ENCODE measurements at places on chromosomes 5 and 9.

GRCh38 chr5:39176759-39177630, 42.4 kb downstream of the FYB1 start:
- no peak for DNase-seq

DNA sequence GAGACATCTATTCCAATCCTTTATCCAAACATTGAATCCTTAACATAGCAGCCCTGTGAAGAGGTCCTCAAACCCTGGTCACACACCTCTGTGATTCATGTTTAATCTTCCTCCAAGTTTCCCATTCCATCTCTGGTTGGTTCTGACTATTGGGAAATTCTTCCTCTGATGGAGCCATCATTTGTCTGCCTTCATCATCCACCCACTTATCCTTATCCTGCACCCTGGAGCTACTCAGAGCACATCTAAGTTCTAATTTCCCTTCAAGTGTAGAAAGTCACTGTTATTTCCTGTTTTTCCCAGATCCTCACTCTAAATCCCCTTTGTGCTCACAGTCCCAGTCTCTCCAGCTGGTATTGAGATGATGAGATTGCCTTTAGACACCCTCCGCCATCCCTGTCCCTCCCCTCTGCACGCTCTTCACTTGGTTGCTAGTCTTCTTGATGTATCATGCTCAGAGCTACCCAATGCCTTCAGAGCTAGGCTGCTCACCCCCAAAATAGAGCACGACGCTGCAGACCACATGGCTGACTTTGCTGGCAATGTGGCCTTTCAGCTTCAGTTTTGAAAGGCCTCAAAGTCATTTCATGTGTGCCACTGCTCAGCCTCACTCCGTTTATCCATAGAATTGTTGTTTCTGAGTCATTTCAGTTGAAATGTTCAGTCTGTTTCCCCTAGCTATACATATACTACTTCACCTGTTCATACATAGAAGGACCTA, 154.3 kb downstream of the PALM2AKAP2 start:
- no peak for DNase-seq

GRCh38 chr5:56669534-56670483, 145.5 kb upstream of the MAP3K1 start:
- peak; percentile 40 for DNase-seq

DNA sequence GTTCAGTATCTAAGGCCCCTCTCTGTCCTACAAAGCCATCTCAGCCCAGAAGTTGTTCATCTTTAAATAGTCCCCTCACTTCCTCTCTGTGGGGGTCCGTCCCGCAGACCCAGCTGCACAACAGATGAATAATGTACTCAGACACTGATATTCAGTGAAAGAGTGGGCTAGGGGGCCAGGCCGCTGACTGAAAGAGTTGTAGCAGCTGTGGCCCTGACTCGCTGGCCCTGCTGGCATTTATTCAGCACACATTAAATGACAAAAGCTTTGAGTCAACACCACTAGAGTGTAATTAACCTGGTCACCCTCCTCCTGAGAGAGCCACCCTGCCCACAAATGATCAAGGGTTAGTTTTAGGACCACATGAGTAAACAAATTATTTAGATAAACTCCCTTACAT, 76.3 kb downstream of the MED10 start:
- no peak for DNase-seq

DNA sequence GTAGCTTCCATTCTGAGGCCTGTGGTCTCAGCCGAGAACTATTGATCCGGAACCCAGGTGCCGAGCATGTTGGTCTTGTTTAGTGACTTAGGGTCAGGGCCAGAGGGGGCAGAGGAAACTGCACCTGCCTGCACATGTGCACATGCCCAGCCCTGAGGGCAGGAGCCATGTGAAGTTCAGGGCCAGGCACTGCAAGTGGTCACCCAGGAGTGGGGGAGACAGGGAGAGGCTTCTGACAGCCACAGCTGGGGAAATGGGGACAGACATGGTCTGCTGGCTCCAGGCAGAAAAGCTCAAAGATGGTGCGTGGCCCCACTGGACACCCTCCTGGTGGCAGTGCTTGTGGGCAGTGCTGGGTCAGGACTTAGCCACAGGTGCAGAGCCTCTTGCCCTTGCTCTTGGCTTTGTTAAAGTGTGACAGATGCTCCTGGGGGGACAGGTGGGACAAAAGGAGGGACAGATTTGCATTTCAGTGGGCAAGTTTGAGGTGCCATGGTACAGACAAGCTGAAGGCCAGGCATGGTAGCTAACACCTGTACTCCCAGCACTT, 134.4 kb downstream of the CACNA1B start:
- DNase-seq: no peak

DNA sequence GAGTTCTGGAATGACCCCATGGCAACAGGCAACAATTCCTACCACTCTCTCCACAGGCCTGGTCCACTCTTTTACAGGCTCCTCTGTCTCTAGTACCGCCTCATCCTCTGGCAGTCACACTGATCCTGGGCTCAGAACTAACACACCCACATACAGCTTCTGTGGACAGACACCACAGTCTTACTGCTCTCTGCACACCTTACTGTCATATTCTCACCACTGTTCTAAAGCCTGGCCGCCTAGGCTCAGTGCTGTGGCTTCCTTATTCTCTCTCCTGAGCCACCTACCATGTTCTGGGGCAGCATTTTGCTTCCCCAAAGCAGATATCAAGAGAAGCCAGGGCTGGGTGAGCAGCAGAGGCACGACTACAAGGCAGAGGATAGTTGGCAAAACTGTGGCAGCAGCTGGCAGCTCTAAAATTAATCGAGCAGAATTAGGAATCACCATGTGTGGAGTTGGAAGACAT, 14.8 kb downstream of the REEP5 start:
- no peak for DNase-seq

GRCh38 chr9:117425566-117425965, 10.7 kb upstream of the ASTN2 start:
- DNase-seq: no peak

GRCh38 chr9:133915534-133916158, 76.5 kb downstream of the VAV2 start:
- DNase-seq: no peak

GRCh38 chr9:14030375-14031059, 283.4 kb downstream of the NFIB start:
- peak; percentile 72 for DNase-seq

- DNase-seq: no peak
These were observed 79.6 kb upstream of the SLC25A51 start for GRCh38 chr9:37983381-37984067.

GRCh38 chr9:123036893-123037545, 3.6 kb downstream of the GPR21 start:
- DNase-seq: no peak

DNA sequence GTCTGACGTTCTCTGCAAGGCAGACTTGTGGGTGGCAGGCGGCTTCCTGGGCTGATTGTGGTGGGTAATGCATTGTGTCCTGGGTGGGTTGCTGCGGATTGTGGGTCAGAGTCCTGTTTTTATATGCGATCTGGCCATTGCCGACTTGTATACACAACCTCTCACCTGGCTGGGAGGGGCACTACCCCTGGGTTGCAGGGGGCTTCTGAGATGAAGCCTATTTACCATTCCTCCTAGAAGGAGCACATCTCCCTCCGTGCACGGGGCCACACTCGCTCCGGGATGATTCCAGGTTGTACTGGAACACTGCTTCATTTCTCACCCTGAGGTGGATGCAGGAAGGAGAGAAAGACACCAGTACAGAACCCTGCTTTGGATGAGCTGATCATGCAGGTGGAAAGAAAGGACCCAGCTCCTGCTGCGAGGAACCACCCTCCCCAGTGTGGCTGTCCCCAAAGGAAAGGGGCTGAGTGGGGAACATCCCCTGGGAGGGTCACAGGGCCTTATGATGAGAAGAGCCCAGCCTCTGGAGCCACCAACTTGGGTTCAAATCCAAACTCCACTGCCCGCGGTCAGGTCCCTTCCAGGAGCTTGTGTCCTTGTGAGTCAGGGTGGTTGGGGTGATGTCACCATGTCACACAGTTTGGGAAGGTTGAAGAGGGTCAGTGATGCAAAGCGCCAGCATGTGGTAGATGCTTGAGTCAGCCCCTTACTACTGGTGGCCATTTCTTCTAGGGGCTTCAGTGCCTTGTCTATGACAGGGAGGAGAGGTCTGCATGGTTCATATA, 151.8 kb upstream of the COL5A1 start:
- no peak for DNase-seq

DNA sequence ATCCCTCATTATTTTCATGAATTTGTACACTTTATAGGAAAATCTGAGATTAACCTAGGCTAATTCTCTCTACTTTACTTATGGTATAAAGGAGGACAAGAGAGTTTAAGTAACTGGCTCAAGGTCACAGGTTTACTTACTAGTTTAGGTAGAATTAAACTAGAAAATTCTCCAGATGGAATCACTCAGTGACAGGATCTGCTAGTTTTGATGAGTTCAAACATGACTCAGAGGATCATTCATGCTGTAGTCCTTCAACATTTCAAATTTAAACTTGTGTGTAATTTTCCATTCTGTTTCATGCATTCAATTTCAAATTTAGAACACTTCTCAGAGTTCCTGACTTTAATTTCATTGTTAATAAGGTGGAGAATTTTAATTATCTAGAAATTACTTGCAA, 485.7 kb upstream of the TUSC1 start:
- peak; percentile 62 for DNase-seq

GRCh38 chr9:136703276-136703860, 9.0 kb upstream of the DIPK1B start:
- DNase-seq: no peak

DNA sequence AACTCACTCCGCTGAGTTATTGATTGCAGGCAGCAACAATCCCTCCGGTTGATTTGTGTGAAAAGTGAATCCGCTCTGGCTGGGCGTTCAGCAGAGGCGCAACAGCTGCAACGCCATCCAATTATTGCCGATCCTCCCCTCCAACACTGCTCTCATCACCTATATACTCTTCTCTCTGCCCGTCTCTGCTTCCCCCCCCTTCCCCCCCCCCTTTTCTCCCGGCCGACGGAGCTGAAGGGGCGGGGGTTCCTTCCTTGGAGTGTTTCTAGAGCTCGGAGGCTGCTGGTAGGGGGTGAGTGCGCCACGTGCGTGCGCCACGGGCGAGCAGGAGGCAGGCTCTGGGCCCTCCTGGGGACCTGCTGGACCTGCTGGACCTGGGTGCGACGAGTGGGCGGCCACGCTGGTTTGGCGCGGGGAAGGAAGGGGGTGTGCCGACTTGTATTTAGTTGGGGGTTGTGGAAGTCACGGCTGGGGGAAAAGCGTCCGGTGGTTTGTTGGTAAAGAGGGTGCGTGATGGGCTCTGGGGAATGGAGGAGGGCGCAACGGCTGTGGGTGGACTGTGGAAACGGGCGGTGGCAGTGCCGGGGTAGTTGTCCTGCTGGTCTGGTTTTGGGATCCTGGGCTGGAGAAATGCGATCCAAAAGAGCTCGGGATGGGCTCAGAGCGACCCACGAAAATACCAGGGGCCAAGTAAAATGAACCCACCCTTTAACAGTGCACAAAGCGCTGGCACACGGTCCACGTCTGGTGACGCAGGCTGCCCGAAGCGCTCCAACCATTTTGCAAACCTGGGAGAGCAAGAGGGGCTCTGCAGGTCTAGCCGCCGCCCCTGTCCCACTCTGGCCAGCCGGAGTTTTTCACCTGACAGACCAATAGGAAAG, 6.4 kb upstream of the MEF2C start:
- peak; percentile 34 for DNase-seq

- peak; percentile 0 for DNase-seq
These were observed 208.9 kb downstream of the CFAP90 start for GRCh38 chr5:7642029-7642428.

- no peak for DNase-seq
These were observed 380.9 kb upstream of the MEF2C start for GRCh38 chr5:89263846-89264245.

GRCh38 chr5:115423051-115423450, 121.5 kb downstream of the FEM1C start:
- DNase-seq: peak; percentile 70

DNA sequence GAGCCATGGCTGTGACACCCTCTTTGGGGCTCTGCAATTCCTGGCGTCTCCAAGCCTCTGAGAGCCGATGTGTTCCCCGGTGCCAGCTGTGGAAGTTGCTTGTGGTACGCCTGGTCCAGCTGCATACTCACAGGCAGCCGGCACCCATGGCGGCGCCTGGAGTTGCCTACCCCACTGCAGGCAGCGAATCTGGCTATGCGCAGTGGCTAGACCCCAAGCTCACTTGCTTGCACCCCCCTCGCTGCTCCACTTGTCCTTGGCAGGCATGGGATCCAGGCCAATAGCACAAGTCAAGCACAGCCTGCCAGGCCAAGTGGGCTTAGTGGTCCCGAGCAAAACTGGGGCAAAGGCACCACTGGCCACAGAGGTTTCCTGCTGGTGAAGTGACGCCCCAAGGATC, 24.7 kb upstream of the GABRA6 start:
- no peak for DNase-seq

DNA sequence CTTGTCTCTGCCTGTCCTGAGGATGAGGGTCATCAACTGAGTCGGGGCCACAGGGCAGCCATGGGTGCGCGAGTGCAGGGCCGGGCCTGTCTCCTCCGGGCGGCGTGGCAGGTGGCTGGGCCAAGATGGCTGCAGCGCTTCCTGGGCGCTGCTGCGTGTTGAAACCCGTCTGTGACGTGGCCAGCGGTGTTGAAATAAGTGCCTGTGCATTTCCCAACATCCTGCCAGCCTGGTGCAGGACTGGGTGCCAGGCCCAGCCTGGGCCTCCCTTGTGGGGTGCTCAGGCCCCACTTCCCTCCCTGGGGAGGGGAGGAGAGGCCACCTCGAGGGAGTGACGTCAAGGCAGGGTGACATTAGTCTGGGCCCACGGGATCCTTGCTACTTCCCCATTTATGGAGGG, 45.5 kb downstream of the RXRA start:
- DNase-seq: peak; percentile 21

DNA sequence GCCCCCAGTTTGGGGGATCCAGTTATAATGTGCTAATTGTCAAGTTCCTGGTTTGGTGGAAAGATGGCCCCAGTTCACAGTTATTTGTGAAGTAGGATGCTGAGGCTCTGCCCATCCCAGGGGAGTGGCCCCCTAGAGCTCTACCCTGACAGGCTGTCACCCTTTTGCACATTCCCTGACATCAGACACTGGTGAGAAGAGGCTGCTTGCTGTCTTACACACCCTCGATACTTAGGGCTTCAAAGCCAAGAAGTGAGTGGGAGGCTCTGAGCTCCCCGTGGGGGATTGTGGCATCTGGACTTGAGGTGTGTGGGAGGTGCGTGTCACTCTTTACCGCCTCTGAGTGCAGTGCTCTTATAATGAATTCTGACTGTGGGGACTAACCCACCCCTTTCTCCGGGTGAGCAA, 168.5 kb downstream of the DOCK2 start:
- peak; percentile 88 for DNase-seq

- DNase-seq: peak; percentile 0
These were observed 262.5 kb upstream of the CHD1 start for GRCh38 chr5:99191206-99191745.

GRCh38 chr5:176810687-176811501, 535 bp downstream of the UNC5A start:
- DNase-seq: no peak
